NCI-H1092 (cell line): ENCODE measurements at places on chromosomes 5 and 9.

- DNase-seq: no peak
These were observed 9.3 kb upstream of the CCL21 start for GRCh38 chr9:34719021-34719768.

DNA sequence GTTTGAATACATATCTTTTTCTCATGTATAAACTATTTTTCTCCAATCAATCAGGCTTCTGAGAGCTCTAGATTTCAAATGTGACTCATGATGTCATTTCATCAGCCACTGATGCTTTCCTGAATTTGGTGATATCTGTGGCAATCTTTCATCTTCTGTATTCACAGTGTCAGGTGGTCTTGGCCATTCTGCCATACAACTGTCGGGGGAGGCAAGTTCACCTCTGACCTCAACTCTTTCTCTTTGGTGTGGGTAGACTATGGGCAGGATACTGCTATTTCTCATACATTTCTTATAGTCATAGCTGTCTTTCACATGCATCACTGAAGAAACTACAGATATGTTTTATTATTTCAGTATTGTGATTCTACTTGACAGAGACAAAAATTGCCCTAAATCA lies 414.1 kb upstream of the MEF2C start:
- no peak for DNase-seq

- peak; percentile 72 for DNase-seq
These were observed 31.1 kb upstream of the ADAMTSL1 start for GRCh38 chr9:18442629-18443491.

DNA sequence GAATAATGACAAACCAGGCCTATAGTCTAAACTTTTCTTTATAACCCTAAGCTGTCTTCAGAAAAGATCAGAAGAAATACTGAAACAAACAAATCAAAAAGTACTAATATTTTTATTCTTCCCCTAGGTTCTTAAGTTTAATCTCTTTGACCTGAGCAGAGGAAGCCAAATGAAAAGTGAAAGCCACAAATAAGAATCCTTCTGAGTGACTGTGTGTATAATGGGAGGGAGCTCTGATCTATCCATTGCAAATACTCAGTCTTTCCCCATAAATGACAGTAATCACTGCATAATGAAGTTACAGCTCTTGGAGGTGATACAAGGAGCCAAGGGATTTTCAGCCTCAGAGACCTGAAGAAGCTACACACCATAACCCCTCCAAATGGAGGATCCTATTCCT lies 126.9 kb upstream of the ATP10B start:
- DNase-seq: no peak

GRCh38 chr9:35108946-35109575 lies 6.1 kb upstream of the STOML2 start:
- no peak for DNase-seq

DNA sequence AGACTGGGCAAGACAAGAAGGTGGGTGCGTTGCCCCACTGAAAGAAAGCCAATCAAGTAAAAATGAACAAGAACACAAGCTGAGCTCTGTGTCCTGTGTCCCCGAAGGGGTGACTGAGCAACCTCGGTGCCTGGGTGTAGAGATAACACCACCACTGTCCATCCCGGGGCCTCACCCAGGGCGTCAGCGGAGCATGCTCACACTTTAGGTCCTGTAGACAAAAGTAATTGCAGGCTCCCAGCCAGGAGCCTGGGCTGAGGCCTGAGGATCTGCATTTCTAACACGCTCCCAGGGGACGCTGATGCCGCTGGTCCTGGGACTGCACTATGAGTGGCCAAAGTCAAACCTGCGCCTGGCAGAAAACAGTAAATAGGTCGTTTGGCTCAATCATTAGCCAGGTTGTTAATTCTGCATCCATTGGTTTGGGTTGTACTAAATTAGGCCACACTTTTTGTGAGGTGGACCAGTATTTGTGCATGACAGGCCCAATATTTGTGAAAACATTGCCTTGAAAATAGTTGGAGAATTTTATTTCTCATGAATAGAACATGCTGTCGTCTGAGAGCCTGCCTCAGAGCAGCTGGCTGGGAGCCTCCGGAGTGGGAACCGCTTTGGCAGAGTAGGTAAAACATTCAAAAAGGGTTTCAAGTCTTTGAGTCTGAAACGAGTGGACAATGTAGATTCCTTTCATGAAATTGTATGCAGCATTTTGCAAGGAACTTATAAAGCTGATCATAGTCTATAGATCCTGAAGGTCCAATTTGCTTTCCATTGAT lies 38.3 kb downstream of the ANKRD33B start:
- no peak for DNase-seq

GRCh38 chr5:148963664-148964063 lies 99.2 kb downstream of the SH3TC2 start:
- no peak for DNase-seq

DNA sequence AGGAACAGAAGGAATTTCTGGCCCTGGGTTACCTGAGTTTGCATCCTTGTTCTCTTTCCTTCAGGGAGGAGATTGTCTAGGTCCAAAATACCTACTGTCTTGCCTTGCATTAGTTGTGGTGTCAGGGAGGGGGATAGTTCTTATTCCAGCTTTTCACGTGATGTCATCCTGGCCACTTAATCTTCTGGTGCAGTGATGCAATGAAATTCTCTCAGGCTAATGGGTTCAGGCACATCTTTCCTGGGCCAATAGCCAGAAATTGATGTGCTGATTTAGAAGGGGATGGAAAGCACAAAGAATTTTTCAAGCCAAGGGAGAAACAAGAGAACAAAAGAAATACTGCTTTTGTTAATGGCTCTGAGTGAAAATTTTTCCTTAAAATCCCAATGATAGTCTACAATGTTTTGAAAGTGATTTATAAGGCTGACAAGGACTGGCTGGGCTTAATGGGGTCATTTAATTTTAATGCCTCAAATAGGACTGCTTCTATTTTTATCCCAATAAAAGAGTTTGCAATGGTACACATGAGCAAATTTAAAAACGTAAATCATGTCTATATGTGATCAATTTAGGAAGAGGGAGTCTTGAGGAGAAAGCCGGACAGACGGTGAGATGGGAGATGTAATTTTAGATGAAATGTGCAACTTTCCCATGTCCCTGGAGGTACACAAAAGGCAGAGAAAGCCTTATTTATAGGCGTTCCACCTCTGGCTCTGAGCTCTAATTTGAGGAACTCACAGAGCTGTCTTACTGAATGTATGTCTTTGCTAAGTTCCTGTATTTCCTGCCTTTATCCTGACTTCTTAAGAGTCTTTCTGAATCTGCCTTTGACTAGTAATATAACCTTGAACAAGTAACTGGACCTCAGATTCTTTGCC lies 89.3 kb upstream of the SV2C start:
- DNase-seq: no peak

GRCh38 chr5:51968756-51969155 lies 585.5 kb downstream of the ISL1 start:
- DNase-seq: no peak

DNA sequence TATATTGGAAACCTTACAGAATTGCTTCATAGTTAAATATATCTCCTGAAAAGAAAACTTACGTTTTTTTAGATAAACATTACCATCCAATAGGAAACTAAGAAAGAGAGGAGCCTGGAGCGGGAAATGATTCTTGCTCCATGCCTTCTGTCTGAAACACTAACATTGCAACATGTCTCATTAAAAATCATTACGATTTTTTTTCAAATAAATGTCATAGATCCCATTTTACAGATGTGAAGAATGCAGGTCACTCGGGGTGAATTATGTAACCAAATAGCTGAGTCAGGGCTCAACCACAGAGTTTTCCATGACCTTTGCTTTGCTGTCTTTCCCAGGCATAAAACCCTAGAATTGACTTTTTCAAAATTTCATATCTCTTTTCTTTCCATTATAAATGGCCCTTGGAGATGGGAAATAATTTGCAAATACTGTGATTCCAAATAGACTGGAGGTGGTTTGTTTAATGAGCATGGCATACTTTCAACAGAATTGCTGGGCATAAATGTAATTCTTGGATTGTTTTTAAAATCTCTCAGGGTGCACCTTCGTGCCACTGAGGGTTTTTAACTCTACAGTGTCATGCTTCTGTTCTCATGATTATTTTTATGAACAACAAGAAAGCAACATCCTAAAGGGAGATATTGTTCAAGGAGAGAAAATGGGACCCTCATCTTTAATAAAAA lies 302.8 kb downstream of the EBF1 start:
- DNase-seq: no peak

GRCh38 chr9:96177005-96177718 lies 124.8 kb downstream of the HSD17B3 start:
- no peak for DNase-seq

DNA sequence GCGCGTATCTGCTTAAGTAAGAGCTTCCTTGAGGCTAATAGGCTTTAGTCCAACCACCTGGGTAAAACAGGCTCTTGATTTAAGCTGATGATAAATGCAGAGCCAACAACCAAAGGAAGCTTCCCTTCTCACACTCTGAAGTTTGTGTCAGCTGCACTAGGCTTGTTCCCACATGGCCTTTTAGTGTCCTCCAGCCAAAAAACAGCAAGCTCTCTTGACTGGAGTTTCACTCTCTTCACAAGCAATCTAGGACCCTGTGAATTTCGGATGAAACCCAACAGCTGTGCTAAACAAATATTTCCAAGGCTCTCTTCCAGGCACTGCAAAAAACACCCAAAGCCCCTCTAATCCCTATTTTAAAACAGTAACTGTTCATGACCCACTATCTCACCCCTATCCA lies 63.9 kb downstream of the SAXO1 start:
- no peak for DNase-seq

GRCh38 chr9:37107701-37108100 lies 12.7 kb upstream of the ZCCHC7 start:
- no peak for DNase-seq

- no peak for DNase-seq
These were observed 15.0 kb downstream of the GLRA1 start for GRCh38 chr5:151909628-151910027.

DNA sequence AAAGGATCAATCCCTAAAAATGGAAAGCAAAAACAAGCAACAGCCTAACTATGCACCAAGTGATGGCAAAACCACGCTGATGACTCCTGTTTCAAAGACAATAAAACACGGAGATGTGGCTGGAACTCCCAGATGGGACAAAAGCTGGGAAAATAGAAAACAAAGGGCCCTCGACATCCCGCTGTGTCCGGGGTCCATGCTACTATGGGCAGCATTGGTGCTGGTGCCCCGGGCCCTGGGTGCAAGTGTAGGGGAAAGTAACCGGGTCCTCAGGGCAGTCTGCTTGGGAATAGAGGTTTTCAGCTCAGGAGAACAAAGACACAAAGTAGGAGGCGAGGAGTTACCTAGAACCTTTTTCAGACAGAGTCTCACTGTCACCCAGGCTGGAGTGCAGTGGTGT lies 46.1 kb downstream of the MRPL36 start:
- DNase-seq: no peak

- DNase-seq: no peak
These were observed 5.7 kb upstream of the DCTN4 start for GRCh38 chr5:150764530-150764929.

- DNase-seq: peak; percentile 41
These were observed 58.8 kb downstream of the MTRR start for GRCh38 chr5:7927466-7928375.

DNA sequence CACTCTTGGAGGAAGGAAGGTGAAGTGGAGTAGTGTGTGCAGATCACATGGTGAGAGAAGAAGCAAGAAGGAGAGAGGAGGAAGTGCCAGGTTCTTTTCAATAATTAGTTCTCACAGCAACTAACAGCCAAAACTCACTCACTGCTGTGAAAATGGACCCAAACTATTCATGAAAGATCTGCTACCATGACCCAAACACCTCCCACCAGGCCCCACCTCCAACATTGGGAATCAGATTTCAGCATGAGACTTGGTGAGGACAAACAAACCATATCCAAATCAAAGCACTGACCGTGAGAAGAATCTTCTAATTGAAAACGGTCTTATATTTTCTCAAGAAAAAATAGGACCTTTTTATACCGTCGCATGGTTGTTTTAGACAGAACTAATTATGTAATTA lies 468.7 kb upstream of the TYRP1 start:
- DNase-seq: no peak

- DNase-seq: no peak
These were observed 87.0 kb downstream of the ZNF618 start for GRCh38 chr9:113963017-113963620.

GRCh38 chr9:16138561-16139491 lies 586.0 kb downstream of the CCDC171 start:
- no peak for DNase-seq

GRCh38 chr5:79924936-79925893 lies 65.8 kb downstream of the MTX3 start:
- no peak for DNase-seq

- DNase-seq: no peak
These were observed 258.6 kb upstream of the ADAMTS16 start for GRCh38 chr5:4881366-4882002.

GRCh38 chr9:116422119-116422979 lies 264.8 kb upstream of the TRIM32 start:
- no peak for DNase-seq

- DNase-seq: no peak
These were observed 143.5 kb downstream of the CDK5RAP2 start for GRCh38 chr9:120436446-120436845.

DNA sequence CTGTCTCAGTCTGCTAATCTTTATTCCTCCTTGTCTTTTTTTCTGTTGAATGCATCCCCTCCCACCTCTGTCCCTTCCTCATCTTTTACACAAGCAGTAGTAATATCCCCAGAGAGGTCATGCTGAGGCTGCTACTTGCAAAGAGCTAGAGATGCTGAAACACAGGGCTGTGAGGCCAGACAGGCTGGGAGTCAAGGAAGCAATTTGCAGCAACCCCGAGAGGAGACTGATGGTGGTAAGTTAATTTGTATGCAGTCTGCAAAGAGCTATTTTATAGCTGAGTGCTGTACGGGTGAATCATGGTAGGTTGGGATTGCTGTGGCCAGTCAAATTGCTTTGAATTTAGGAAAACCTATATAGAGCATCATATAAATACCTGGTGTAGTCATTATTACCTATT lies 90.2 kb upstream of the SLC24A2 start:
- no peak for DNase-seq

DNA sequence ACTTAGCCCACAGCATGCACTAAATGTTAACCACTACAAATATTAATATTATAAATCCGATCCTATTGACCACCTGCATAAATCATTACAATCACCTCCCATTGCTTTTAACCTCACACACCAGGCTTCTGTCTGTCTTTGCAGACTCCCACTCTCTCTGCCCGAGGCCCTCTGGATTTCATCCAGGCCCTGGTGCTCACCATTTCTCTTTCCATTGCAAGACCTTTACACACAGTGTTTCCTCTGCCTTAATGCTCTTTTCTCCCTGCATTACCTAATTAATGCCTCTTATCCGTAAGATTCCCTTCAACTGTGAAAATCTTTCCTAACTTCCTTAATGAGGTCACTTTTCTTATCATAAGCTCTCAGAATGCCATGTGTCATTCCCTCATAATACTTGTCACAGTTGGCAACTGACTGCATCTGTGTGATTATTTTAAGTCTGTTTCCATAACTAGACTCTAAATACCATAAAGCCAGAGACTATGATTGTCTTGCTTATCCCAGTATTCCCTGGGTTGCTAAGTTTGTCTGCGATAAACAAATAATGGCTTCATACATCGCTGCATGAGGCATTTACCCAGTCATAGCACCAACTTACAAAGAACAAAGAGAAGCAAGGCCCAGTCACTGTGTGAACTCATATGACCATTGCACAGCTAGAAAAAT lies 155.1 kb downstream of the CCDC192 start:
- DNase-seq: no peak
